Kidney epithelial cell (primary cell): ENCODE measurements at places on chromosomes 5 and 9. TPM values are rescaled to one million over a fixed set of nuclear protein-coding genes. Genes with fewer than 3 reads are reported as not detected.

DNA sequence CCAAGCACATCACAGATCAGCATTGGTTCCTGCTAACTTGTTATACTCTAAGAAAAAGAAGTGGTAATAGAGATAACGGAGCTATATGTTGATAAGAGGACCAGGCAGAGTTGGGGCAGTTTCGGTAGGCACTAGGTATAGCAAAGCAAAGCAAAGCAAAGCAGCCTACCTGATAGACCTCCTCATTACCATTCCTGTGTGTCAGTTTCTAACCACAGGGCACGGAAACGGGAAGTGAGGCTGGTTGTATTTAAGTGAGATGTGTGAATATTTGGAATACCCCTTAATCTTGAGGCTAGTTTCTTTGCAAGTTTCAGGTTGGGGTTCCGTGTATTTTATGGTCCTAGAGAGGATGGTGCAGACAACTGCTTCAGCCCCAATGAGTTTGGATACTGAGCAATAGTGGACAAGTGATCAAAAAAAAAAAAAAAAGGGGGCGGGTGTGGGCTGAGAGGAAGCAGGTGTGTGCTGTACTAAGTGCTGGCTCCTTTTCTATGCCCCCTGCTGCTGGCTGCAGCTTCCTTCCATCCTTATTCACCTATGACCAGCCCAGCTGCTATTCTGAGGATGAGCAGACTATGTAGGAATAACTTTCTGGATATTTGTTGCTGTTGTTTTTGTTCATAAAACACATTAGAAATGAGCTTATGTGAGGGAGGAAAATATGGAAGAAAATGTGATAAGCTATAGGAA is 183.3 kb downstream of the SH3GL2 start:
- no peak for DNase-seq

DNA sequence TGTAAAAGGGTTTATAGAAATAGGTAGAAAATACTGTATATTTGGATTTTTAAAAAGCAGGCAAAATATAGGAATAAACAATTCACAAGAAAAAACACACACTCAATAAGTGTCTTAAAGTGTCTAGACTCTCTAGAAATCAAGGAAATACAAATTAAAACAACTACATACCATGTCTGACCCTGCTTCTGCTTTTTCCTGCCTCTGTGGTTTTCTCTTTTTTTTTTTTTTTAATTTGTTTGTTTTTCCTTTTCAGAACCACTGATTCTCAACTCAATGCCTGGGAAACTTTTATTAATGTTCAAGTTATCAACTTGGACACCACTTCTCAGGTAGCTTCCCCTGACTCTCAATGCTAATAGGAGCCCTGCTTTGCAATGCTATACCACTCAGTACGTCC is 25.5 kb upstream of the TAS2R1 start:
- no peak for DNase-seq

GRCh38 chr5:103035701-103036100 is 84.2 kb downstream of the GIN1 start:
- no peak for DNase-seq

DNA sequence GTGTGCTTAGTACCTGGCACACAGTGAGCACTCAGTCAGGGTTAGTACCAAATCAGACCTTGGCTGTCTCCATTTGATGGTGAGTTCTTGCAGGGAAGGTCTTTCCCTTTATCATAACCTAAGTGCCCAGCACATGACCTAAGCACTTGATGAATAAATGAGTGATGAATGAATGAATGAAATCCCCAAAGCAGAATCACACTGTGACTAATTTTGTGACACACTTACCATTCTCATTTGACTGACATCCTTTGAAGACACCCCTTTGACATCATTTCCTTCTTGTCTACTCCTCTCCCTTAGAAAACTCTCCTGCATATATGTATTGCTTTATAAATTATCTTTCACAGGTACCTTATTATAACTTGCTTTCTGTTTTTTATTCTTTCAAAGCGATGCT is 130.2 kb upstream of the ELL2 start:
- DNase-seq, result no peak

Gene SHOC1
- total RNA-seq, result not detected in 2 replicates

Gene GFI1B
- total RNA-seq, result not detected in 2 replicates

Gene PCDHGC4
- 0.62 and 1.1 TPM in 2 replicates for total RNA-seq
